AG08396 (cell line): ENCODE measurements at places on chromosomes 12 and 14.

DNA sequence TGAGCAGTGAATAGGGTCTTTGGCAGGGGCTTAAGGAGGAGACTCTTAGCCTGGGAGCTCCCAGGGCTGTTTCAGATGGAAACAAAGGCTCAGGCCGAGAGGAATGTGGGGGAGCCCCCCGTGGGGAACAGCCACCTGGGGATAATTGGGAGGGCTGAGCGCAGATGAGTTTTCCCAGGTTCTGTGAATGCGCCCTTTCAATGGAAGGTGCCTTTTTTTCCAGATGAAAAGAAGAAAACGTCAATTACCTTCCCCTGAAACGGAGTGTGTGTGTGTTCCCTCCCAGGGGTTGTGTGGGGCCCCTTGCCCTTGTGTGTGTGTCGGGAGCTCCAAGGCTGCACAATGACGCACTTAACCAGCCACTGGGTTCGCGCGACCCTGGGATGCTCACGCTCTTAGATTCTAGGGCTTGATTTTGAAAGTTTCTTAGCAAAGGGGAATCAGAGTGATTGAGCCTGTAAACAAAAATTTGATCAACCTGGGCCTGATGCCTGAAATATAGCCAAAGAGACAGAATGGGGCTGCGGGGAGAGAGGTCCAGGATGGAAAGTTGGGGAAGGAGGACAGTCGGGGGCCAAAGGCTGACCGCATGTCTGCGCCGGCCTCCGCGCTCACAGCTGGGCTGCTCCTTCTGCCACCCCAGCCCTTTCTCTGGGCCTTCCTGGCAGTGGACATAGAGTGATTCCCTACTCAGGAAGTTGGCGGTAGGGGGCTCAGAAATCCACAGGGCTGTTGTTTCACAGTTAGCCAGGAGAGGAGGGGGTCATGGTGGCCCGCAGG, 14.6 kb downstream of the MEG3 start:
- DNase-seq = no peak

DNA sequence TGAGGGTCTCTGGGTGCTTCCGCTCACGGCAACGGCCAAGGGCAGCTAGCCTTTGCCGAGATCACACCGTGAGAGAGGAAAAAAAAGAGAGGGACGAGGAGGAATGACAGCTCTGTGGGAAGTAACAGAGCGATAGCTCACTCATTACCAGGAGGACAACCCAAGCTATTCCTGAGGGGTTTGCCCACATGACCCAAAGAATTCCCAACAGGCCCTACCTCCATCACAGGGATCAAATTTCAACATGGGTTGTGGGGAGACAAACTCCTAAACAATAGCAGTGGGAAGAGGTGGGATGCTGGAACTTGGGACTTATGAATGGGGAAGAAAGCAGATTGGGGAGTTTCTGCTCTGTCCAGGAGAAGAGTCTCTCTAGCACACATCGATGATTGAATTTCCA, 180.6 kb downstream of the LRRK2 start:
- DNase-seq = no peak

GRCh38 chr12:92641291-92641690, 61.5 kb upstream of the PLEKHG7 start:
- no peak for DNase-seq

GRCh38 chr12:129152351-129153104, 299.2 kb downstream of the GLT1D1 start:
- DNase-seq = no peak

GRCh38 chr12:3405821-3406220, 85.2 kb upstream of the PRMT8 start:
- DNase-seq = no peak

DNA sequence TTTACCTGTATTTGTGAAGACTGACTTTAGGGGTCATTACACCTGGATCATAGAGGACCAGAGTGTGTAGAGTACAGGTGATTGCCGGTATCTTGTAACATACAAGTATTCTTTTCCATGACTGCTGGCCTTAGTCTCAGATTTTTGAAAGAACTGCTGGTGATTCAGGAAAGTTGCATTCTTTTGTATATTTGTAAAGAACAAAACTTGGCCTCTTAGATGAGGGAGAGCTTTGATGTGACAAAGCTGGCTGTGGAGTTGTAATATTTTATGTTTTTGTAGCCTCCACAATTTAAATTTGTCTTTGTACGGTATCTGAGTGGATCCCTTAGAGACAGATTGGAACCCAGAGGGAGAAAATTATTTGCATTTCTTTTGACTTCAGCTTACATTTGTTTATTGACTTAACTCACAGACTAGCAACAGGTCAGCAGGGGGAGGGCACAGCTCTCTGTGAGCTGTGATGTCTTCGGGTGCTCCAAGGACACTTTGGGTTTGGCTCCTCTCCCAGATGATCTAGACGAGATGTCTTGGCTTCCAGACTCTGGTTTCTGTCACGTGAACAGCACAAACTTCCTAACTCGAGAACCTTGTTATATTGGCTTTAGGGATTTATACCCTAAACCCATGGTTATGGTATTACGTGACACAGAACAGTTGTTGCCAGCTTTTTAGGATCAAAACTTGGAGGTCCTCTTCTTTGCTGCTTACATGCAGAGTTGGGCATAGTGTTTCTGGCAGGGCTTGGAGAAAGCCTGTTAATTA, 65.9 kb downstream of the DAAM1 start:
- DNase-seq = peak; percentile 63

GRCh38 chr14:34350903-34351302, 111.1 kb downstream of the SPTSSA start:
- no peak for DNase-seq

- no peak for DNase-seq
Measured at GRCh38 chr14:97179573-97179972, 382.4 kb downstream of the VRK1 start.

- no peak for DNase-seq
Measured at GRCh38 chr12:23555180-23555824, 394.2 kb downstream of the SOX5 start.

DNA sequence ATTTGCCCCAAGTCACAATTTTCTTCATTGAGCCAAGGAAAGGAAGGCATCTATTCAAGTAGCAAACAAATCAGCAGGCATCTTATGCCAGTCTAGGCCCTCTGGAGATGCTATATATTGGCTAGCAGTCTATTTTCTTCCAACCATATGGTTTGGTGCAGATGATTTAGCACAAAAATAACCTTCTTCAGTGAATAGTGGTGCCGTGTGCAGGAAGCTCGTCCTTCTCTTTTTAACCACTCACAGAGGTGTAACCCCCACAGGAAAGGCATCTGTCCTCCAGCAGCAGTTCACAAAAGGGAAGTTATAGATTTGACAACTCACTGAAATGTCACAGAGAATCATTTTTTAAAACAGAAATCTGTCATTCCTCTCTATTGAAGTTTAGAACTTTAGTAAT, 445.7 kb upstream of the SYT1 start:
- no peak for DNase-seq

- peak; percentile 66 for DNase-seq
Measured at GRCh38 chr12:65525491-65526141, 247.1 kb downstream of the MSRB3 start.

GRCh38 chr12:127401005-127401404, 866.0 kb upstream of the TMEM132C start:
- DNase-seq = peak; percentile 28

GRCh38 chr14:66487164-66487563, 993 bp downstream of the CCDC196 start:
- no peak for DNase-seq

DNA sequence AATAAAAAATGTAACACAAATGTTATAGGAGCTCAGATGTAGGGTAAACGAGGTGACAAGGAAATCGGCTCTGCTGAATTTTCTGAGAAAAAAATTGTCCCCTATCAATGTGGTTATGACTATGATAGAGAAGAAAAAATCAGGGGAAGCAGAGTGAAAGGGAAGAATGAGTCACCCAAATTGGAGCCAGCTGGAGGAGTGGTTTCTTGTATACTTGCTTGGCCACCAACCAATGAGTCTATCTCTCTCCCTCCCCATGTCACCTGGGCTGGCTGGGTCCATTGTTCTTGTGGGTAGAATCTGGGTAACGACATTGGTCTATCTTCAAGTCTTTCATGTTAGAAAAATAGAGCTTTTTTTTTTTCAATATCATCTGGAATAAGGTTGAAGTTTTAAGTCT, 196.6 kb upstream of the FLRT2 start:
- DNase-seq = peak; percentile 12

DNA sequence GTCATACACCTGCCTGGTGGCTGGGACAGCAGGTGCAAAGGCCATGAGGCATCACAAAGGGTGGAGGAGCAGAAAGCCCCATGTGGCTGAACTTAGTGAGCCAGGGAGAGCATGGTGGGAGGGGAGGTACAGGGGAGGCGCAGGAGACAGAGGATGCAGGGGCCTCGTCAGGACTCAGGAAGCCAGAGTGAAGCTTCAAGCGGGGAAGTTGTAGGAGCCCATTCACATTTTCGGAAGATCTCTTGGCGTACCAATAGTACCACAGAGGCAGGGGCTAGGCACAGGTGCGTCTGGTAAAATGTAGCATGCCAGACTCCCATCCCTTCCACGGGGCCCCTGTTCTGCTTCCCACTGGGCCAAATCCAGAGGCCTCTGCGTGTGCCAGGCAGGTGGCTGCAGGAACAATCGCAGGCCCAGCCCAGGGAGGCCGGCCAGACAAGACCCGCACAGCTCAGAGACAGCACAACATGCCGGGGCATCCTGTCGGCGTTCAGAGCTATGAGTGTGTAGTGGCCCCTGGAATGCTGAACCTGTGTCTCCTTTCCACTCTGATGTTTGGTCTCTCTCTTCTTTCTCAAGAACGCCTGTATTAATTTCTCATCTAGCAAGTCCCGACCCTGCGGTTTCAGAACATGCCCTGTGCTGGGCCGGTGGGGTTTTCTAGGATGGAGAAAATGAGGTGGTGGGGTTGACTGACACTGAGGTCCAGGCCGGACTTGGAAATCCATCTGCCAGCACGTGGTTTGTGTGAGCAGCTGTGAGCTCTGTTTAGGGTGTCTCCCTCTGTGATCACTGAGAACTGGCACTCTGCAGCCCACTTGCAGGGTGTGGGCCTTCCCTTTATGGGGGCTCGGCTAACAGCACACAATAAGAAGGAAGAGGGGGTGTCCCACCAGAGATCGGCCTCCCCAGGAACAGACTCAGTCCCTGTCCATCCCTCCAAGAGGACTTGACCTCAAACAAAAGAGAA, 5.5 kb upstream of the TMEM132D start:
- no peak for DNase-seq

DNA sequence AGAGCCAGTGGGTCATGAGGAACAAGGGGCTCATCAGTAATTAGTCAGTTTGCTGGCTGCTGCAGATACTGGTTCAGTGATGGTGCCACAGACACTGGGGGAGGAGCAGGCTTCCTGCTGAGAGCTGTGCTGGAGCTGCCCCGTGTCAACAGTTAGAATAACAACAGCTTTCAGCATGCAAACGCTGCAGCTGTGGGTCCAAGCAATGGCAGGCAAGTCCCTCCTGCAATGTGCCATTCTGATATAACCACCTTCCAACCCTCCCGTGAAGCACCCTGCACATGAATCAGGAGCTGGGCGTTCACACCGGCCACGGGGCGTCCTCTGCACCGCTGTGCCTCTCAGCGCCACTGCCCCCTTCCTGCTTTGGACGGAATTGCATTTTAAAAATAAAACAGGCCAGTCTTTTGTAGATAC, 258.4 kb upstream of the SFSWAP start:
- DNase-seq = no peak

GRCh38 chr14:100091386-100091785, 26.2 kb downstream of the EVL start:
- no peak for DNase-seq

GRCh38 chr12:22335794-22336166, 1.3 kb upstream of the ST8SIA1 start:
- DNase-seq = no peak

GRCh38 chr12:2386566-2386965, 333.8 kb downstream of the CACNA1C start:
- DNase-seq = no peak

DNA sequence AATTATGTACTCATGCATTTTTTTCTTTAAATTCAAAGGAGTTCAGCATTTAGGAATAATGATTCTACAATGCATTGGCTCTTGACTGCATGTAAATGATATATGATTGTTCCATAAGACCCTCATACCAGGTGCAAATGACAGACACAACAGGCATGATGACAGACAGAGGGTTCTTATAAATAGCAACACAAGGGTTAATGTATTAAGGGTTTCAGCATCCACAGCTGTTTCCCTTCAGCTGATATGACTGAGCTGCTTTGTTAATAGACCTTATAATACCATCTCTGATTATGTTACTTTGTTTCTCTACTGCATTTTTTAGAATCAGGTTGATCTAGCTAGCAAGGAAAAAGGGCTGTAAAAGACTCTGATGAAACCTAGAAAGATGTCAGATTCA, 90.8 kb upstream of the TMTC2 start:
- no peak for DNase-seq

DNA sequence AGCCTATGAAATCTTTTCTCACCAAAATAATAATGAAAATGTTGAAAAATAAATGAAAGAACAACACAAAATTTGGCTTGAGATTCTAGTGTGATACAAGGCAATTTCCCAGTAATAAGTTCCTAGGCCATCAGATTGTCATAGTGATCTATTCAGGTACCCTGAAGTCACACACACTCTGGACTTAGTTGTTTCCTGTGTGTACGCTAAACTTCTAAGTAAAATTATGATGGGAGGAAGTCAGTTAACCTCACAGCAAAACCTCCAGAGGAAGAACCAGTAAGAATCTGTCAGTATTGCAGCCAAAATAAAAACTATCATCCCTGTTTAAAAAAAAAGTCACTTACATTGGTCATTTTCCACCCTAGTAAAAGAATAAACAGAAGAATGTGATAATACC, 81.9 kb downstream of the DBX2 start:
- no peak for DNase-seq

DNA sequence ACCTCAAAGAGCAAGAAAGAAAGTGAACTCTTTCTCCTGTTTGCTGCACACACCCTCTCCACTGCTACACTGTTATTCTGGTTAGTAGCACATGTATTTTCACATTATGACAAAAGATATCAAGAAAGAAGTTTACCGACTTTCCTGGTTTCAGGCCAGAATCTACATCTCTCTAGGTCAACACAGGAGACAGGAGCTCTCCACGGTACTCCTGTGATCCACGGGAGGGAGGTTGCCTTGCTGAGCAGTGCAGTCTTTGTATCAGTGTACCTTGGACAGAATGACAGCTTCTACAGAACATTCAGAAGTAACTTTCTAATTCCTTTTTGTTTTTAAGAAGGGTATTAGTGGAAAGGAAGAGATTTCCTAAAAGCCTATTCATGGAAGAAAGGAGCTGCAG, 805.6 kb downstream of the NRXN3 start:
- DNase-seq = no peak

- DNase-seq = no peak
Measured at GRCh38 chr14:88829685-88830302, 5.3 kb downstream of the TTC8 start.

DNA sequence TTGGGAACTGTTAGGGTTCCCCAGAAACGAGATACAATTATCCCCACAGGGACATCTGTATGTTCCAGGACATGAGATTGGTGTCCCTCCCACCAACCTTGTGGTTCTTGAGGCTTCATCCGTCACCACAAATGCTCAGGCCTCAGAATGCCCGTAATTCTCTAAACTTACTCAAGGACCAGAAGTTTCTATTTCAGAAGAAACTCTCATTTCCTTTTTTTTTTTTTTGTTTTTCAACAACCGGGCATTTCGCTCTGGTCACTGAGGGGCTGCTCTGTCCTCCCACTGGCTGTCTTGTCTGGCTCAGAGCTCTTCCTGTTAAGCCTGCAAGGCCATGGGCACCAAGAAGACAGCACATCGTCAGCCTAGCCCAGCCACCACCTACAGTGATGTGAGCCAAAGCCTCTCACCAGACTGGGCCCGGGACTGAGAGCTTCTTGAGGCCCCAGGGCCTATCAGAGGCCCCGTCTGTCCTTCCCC, 36.2 kb downstream of the VDR start:
- DNase-seq = no peak
